ENCODE measurements at places on chromosomes 7 and 10.

DNA sequence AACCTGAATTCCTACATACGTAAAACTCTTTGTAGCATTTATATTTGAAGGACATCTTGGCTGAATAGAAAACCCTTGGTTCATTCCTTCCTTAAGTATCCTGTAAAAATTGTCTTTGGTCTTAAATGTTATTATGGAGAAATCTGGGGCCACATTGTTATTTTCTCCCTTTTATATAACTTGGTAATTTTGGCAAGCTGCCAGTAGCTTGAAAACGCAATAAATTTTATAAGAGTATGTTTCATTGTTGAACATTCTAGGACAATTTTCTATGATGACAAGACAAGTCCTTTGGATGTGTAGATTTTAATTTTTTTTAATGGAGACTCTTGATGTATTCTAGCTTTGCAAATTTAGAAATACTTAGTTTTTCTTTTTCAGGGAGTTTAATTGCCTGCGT lies 191.9 kb downstream of the ABCA13 start:
- no peak for DNase-seq

DNA sequence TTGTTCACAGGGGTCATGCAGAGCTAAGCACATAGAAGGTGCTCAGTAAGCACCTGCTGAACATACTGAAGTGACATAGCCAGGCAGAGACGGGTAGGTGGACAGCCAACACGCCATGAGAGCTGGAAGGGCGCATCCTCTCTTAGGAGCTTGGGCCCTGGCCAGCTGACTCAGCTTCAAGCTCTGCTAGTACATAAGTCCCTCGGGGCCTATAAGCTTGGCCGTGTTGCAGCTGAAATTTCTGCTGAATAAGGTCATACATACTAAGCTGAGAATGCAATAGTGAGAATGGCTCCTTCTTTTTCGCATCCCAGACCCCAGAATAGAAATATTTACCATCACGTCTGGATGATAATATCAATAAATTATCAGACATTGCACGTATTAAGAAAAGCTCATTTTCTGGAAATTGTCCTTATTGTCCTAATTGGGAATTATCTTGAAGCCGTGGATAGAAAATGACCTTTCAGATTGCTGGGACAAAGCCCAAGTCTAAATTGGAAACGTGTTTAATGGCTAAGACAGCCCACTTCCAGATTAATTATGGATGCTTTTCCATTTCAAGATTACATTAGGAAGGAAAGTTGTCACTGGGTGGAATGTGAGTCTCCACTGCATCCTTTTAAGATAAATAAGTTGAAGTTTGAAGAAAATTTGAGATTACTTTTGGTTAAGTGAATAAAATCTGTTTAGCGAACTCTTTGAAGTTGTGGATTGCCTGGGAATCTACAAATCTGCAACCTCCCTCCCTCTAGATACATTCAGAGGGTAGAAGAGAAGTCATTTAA lies 287.1 kb upstream of the C7orf33 start:
- peak; percentile 89 for DNase-seq

GRCh38 chr10:64952042-64952441 lies 1430.8 kb downstream of the REEP3 start:
- no peak for DNase-seq

DNA sequence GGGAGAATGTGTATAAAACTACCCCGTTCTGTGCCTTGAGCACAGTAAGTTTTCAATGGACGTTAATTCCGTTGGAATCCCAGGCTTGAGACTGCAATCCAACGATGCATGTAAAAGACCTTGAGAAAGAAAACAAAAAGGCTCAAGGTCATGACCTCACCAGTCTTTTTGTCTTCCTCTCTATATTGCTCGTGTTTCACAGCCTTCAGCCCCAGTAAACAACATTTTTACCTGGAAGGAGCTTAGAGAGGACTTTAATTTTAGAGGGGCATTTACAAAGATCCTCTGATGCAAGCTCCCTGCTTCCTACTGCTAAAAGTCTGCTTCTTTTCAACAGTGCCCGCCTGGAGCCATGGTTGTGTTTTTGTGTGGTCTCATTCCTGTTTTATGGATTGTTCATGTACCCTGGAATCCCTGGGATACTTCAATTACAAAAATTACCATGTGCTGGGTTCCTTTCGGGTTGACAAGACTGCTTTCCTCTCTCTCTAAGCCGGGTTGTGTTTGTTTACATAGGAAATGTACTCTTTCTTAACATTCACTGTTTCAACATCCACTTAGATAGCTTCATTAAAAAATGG lies 320.1 kb upstream of the NFE2L3 start:
- DNase-seq: no peak

DNA sequence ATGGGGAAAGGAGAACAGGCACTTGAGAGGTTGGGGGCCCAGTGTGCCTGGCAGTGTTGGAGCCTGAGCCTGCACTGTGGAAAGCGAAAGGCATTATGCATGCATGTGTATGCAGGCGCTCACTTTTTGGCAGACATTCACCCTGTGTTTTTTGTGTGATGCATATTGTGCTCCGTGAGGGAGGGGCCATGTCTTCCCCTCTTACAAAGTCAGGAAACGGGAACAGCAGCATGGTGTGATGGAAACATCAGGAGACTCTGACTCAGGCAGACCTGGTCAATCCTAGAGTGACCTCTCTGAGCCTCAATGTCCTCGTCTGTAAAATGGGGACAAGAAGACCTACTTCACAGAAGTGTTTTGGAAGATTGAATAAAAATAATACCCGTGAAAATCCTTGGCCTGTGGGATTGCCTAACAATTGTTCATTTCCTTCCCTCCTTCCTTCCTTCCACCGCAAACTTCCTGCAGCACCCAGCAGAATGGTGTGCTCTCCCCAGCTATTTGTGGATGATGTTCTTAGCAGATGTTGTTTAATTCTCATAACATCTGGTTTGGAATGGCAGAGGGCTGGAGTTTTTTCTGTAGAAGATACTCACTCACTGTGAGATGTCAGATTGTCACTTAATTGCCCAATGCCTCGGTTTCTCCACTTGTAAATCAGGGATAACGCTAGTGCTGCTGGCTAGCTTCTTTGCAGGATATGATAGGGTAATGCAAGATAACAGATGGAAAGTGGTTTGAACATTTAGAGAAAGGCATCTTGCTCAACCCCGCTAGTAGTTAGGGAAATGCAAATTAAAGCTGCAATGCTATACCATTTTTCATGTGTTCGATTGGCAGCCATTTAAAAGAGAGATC lies 39.8 kb downstream of the CDH23 start:
- DNase-seq: no peak

GRCh38 chr10:132330486-132330833 lies 1.5 kb upstream of the LRRC27 start:
- DNase-seq: no peak

- peak; percentile 30 for DNase-seq
These were observed 71.7 kb downstream of the MTURN start for GRCh38 chr7:30206491-30206890.
